ENCODE measurements at places on chromosomes 2 and 18.

- DNase-seq: no peak
These were observed 100.2 kb downstream of the SH3RF3 start for GRCh38 chr2:109229094-109229675.

DNA sequence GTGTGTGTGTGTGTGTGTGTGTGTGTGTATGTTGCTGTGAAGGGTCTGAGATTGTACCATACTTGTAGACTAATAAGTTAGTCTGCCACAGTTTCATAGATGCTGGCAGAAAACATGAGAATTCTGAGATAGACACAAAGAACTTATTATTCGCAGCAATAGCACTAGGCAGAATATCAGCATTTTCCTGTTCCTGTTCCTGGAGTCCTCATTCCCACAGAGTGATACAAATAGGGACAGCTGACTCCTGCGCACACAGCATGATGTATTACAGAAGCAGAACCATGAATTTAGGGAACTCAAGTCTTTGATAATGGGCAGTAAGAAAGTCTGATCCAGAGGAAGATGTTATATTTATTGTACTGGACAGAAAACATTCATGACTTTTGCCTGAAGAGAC is 1466.3 kb downstream of the DPP10 start:
- no peak for DNase-seq

DNA sequence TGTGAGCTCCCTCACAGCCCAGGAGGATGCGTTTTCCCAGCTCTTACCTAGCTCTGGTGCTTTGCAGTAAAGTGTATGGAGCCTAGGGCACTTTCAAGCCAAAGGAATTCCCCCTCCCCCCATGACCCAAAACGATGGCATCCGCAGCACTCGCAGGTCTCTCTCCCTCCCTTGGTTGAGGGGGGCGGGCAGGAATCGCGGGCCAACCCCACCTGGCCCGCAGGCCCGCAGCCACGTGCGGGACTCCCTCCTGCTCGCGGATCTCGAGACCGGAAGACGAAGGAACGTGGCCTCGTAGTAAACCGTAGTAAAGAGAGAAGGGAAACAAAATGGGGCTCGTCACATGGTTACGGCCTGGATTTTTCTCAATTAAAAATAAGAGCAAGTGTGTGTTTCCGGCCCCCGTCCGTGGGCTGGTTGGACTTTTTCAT is 8.5 kb downstream of the IRS1 start:
- DNase-seq: no peak

DNA sequence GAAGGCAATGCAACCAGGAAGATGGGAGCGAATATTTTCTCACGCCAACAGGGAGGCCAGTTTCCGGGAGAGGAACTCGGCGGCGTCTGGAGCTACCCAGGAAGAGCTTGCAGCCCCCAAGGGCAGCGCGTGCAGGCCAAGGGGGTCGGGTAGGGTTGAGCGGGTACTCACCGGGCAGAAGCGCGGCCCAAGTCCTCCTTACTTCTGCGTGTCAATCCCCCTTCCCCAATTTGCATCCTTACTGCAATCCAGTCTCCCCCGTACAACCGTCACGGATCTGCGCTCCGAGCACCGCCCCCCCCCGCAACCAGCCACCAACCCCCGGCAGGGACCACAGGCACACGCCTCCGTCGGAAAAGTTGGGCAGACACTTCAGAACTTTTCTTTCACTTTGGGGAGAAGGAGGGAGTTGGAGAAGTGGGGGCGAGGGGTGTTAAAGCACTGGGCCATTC is 1.3 kb downstream of the ATP8B1 start:
- no peak for DNase-seq

- no peak for DNase-seq
These were observed 22.0 kb downstream of the RTTN start for GRCh38 chr18:70183441-70183840.

GRCh38 chr18:79010802-79011201 is 31.2 kb downstream of the SALL3 start:
- DNase-seq: no peak

DNA sequence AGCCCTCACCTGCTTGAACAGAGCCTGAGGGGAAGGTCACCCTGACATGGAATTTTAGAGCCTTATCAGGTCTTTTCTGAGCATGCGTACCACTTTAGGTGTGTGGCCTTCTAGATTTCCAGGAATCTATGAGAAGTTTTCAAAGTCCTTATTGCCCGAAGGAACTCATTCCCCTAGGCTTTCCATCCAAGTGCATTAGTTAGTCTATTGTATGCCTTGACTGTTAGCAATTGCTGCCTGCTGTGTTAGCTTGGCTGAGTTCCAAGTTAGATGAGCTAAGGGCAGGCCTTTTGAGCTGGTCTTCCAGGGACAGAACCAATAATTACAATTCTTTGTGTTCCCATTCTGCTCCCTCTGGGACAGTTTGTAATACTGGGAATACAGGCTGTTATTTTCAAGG is 30.8 kb upstream of the PUM2 start:
- DNase-seq: no peak

DNA sequence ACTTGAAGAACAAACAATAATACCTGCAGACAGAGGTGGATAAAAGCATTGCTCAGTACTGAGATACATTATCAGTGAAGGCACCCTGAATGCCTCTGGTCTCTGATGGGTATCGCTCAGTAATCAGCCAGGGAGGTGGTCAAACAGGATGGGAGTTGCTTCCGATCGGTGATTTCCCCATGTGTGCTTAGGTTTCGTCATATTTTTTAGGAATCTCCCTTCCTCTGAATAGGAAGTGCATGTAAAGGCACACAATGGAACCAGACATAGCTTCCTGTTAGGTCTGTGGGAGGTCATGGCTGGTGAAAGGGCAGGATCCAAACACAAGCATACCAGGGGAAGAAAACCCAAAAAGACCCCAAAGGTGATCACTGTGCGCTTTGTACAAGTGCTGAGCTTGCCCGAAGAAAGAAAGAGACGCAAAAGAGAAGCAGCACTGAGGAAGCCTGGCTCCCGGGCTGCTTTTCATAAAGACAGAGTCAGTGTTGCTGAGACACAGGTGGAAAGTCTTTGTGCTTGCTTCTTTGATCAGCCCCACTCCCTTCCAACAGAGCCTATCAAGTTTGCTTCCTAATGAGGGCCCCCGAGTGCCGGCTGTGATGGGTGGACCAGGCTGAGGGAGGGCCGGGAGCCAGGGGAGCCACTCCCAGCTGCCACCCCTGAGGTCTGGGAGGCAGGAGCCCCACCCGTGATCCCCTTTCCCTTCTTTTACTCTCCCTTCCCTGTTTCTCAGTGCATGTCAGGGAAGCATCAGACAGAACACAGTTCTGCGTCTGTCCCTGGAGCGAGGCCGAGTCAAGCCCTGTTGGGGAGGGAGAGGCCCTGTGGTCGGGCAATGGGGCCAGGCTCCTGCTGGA is 138.2 kb downstream of the SH3RF3 start:
- no peak for DNase-seq

DNA sequence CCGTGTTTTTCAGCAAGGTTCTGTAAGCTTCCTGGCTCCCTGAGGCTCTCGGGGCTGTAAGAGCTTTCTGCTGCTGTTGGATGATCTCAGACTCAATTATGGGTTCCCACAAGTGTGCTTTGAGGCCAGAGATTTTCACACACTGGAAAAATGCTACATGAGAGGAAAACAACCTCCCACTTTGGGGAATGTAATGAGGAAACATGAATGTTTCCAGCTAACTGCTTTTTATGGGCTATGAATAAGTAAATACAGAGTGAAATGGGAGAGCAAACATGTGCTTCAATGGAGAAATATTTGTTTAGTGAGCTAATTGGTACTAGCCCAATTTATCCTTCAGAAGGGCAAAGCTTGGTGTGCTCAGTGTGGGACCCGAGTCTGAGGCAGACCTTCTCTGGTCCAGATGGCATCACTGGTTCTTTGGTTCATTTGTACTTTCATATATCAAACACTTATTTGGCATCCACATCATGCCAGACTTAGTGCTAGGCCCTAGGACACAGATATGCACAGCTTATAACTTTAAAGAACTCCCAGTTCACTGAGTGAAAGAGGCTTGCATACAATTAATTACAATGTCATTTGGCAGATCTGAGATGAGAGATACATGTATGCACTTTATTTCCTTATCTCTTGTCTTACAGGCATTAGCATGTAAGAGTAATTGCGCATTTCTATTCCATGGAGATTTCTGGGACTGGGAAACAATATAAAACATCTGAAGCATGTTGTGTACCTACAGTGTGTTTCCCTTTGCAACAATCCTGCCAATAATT is 248.8 kb downstream of the RDH14 start:
- DNase-seq: no peak

GRCh38 chr18:57077786-57078552 is 68.9 kb upstream of the BOD1L2 start:
- peak; percentile 3 for DNase-seq

GRCh38 chr2:167144179-167144898 is 256.1 kb downstream of the XIRP2 start:
- DNase-seq: no peak

- DNase-seq: no peak
These were observed 529.2 kb upstream of the KLHL29 start for GRCh38 chr2:22855761-22856184.

DNA sequence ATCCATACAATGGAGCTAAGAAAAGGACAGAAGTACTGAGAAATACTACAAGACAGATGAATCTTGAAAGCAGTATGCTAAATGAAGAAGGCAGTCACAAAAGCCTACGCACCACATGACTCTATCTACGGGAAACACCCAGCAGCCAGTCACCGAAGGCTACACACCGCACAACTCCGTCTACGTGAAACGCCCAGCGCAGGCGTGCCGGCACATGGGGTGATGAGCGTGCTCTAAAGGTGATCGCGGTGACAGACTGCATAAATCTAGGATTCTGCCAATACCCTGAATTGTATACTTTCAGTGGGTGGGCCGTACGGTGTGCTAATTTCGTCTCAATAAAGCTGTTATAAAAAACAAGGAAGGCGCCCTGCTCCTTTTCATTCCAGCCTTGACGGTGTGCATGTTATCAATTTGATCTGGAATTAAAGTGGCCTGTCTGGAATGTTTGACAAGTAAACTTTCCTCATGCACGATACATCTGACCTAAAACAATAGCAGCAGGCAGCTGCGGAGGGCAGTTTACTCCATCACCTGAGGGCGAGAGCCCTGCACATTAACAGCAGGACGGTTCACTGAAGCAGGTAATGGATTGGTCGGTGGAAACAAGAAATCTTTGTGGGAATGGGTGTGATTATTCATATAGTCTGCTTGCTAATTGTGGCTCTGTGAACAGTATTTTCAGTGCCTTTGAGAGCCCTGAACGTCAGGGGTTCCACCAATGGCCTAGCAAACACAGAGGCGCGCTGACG is 86.2 kb upstream of the SALL3 start:
- DNase-seq: no peak

DNA sequence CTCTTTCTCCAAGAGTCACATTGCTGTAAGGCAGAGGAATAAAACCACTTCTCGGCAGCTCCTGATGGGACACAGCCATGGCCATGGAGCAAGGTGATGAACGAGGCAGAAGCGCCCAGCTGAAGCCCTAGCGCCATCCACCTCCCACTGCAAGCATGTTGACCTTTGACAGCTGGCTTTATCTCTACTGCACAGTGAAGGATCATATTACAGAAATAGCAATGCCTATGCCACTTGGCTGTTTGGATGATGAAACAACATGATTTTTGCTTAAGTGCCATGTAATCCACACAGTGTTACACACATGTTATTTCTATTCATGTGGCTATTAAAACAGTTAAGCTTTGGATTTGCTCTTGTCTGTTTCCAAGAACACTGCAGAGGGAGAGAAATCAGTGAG is 167.7 kb downstream of the VAPA start:
- DNase-seq: no peak

DNA sequence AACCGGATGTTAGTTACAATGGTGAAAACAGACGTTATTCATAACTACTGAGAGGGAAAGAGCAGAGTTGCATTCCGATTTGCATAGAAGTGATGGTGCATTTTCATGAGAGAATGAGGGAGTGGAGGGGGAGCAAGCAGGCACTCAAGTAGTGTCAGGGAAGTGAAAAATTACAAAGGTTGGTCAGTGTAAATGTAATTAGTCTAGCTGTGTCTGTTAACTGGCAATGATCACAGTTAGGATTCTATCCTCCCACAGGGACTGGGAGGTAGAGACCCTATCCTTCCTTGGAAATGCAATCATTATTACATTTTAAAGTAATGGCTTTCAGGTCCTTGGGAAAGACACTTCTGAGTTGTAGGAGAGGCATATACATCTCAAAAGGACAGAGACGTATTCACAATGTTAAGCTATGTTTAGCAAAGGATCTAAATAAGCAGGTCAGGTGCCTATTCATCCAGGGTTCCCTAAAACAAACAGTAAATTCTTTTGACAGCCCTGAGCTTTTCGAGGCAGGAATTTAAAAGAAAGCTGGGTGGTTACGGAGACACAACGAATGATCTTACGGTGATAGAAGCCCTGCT is 1671.8 kb upstream of the DDX18 start:
- DNase-seq: no peak

All from activated naive CD4-positive, alpha-beta T cell treated with Interleukin-2 at 50 U/mL for 16 hours (primary cell).